ENCODE measurements at places on chromosomes 6 and 20. TPM values are rescaled to one million over a fixed set of nuclear protein-coding genes. Genes with fewer than 3 reads are reported as not detected.

DNA sequence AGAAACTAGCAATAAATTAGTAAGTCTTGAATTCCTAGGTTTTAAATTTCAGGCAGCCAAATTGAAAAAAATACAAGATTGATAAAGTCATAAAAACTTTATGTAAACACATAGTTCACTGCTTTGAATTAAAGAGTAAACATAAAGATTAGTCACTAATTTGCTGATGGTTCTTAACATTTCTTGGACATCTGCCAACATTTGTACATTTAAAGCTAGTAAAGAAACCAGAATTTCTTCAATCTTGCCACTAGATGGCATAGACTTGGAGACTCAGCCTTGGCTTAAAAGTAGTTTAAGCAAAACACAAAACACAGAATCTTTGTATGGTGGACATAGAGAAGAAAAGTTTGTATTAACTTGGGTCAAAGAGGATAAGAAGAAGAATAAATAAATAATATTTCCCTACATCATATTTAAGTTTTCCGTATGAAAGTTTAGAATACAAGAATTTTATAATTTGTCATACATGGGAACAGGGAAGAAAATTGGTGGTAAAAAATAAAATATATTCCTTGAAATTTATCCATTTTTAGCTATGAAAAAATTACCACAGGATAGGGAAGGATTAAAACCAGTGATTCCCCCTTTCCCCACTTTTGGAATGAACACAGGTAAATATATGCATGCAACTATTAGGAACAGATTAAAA, 41.7 kb upstream of the FAM135A start:
- DNase-seq, result no peak

- no peak for DNase-seq
Measured at GRCh38 chr6:13076575-13076974, 251.8 kb downstream of the TBC1D7 start.

GRCh38 chr6:13526727-13527670, 39.6 kb upstream of the GFOD1 start:
- DNase-seq, result peak; percentile 70

GRCh38 chr6:61894536-61894935, 391.5 kb downstream of the KHDRBS2 start:
- no peak for DNase-seq

GRCh38 chr20:33630507-33630906, 31.6 kb upstream of the C20orf144 start:
- no peak for DNase-seq

GRCh38 chr6:166293731-166294584, 14.2 kb downstream of the PRR18 start:
- DNase-seq, result no peak

DNA sequence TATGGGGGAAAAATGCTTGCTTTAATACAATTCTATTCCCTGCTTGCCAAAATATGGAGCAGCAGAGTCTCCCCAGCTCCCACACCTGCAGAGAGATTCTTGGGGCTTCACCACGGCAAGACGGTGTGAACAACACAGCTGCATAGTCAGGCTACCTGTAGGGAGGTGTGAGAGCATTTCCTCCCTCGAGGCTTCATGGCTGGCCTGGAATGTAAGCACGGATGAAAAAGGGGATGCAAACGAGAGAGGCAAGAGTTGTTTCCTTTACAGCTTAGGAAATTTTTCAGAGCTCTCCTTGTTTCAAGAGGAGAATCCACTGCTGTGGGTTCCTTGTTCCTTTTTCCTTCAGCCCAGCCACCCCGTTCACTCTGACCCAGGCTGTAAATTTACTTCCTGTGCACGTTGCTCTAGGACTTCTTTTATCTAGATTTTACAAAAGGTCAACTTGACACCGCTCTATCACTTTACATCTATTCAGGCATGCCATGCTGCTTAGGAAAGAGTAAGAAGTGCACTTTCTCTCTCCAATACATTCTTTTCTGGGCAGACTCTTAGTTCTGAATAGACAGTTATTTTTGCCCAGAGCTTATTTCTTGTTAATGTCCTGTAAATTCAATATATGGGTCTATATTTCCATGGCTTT, 197.1 kb downstream of the KHDC1L start:
- DNase-seq, result no peak

DNA sequence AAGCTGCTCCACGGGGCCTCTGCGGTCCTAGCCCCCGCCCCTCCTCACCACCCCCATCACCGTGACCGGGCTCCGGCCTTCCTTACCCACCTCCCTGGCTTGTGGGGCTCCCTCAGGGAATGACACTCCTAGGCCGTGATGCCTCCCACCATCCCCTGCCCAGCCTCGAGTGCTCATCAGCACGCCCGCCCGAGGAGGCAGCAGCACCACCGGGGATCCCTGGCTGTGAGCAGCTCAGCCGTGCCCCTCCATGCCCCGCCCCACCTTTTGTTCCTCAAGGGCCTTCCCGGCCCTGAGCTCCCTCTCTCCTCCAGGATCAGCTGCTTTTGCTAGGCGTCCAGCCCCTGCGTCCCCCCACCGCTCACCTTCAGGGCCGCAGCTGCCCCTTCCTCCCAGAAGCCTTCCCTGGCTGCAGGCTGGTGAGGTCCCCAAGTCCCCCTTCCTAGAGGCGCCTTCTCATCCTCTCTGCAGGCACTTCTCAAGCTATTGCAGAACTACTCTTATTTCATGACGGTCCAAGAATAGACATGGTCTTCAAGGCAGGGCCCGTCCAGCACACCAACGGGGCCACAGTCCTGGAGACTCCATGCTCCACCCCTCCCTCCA, 3.0 kb downstream of the FNDC11 start:
- DNase-seq, result no peak

The CST5 gene
- not detected for total RNA-seq

The RAD21L1 gene
- not detected for total RNA-seq

The AVP gene
- not detected for total RNA-seq
